ENCODE measurements at places on chromosomes 12 and 14.

DNA sequence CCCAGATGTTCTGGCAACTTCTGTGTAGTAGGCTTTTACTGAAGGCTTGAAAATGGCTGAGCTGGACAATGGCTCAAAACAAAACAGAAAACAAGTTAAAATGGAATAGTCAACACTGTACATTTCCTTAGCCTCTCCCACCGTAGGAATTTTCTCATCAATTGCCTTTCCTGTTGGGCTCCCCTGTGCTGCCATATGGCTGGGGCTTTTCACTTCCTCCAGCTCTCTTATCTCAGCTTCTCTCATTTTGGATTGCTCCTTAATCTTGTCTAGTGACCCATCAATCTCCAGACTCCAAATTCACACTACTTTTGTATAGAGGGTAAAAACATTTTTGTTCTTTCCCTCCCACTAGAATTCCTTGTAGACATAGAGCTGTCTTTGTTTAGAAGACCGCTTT, 50.4 kb upstream of the RPH3A start:
- no peak for DNase-seq

GRCh38 chr14:70278281-70278680, 81.2 kb downstream of the COX16 start:
- DNase-seq, result no peak

- DNase-seq, result no peak
These were observed 28.7 kb upstream of the CERS5 start for GRCh38 chr12:50195832-50196231.

DNA sequence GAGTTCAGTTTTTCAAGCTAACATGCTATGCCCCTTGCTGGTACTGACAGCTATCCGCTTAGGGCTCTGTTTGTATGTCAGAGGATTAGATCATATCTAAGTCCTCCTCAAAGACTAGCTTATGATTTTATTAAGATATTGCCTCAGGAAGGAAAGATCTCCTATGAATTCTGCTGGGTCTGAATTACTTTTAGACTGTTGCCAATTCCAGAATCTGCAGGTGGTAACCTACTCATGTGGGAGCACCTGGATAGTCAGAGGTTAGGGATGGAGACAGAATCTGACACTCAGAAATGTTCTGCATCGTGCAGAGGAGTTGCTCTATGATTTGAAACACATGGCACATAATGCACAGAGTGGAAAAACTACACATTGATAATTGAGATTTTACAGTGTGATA, 843.4 kb downstream of the SLC6A15 start:
- DNase-seq, result no peak

DNA sequence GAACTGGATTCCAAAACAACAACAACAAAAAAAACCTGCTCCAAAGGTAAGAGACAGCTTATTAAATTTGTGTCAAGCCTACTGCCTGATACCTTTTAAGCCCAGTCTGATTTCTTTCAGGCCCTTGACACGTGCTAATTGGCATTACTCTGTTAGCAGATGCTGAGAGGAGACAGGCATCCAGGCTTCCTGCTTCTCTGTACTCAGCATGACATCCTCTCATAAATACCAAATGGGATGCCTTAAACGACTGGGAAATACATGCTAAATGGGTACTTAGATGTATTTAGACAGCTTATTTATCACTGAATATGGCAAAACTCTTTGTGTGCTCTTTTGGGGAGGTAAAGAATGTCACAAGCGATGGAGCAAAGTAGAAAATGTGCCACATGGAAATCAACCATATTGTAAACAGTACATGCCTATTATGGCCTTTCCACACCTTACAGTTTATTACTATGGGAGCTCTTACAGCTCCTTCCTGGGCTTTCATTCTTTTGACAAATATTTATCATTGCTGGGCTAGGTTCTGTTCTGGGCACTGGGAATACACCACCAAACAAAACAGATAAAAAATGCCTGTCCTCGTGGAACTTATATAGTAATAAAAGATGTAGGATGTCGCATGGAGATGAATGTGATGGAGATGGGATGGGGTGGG, 11.5 kb upstream of the PCED1B start:
- no peak for DNase-seq

- no peak for DNase-seq
These were observed 10.0 kb downstream of the ART4 start for GRCh38 chr12:14833336-14833735.

DNA sequence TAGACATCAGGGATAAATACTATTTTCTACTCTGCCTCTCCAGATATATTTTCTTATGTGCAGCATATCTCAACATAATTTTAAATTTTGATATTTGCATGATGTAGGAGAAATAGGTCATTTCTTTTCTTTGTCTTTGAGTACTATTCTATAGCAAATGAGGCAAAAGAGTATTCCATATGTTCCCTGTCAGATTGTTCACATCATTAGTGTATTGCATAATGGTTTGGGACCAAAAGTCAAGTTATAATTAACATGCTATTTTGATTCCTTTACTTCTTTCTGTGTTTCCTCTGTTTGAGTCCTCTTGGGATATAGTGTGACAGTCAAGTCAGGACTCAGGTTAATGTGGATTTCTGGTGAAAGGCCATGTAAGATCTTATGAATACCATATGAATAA, 864.6 kb upstream of the FBXO33 start:
- DNase-seq, result no peak

DNA sequence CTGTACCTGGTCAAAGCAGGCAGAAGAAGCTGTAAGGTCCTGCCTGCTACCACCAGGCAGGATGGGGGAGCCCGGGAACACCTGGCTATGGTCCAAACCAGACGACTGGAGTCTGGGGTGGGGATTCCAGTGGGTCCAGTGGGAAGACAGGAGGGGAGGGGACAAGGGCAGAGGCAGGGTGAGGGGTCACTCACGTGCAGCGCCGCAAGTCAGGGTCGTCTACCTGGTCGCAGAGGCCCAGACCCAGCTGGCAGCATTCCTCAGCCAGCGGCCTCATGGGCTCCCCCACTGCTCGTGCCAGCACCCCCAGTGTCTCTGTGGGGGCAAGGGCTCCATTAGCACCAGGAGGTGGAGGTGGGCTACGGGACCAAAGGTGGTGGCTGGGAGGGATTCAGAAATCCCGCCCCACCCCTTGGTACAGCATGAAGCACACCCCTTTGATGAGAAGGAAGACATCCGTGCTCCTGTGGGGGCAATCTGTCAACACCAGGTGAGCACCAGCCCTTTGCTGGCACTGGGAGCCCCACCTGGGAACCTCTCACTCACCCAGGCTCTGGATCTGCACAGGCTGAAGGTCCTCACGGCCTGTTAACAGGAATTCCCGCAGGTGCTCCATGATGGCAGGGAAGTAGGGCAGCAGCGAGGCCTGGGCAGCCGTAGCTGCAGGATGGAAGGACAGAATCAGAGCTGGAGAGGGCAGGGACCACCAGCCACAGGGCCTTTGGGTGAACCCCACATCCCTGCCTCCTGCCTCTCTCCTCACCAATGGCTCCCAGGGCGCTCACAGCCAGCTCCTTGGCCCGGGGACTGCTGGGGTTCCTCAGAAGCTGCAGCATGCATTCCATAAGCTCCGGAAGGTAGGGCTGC, 4.3 kb downstream of the IPO4 start:
- no peak for DNase-seq

- DNase-seq, result no peak
These were observed 374.4 kb downstream of the DPF3 start for GRCh38 chr14:72519543-72519942.

DNA sequence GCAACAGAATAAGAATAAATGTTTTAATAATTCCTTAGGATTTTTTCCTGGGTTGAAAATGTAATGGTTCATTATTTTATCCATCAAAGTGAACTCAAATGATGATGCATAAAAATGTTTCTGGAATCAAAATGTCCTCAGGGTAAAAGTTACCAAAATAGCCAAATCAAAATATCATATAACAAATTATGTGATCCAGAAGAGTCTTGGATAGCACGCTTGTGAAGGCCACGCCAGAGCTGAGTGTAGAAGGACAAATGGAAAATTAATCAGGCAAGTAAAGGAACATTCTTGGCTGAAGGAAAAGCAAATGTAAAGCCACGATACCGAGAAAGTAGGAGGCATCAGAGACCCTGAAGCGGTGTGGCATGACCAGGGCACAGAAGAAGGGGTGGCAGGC, 169.2 kb downstream of the CAPZA3 start:
- DNase-seq, result no peak

DNA sequence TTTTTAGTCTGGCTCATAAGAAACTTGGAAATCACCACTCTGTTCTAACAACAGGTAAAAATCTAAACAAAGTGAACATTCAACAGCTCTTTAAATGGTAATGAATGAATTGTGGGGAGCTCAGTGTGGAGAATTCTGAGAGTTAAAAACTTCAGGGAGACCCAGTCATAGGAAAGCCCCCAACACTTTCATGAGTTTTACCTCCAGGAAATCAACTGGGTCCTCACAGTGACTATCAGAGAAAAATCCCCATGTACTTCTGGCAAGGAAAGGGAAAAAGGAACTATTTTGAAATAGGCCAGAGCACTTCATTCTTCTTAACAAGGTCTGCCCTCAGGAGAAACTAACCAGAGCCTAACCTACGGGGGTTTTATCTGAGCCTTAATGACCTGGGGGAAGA, 134.7 kb downstream of the CMAS start:
- DNase-seq, result no peak

DNA sequence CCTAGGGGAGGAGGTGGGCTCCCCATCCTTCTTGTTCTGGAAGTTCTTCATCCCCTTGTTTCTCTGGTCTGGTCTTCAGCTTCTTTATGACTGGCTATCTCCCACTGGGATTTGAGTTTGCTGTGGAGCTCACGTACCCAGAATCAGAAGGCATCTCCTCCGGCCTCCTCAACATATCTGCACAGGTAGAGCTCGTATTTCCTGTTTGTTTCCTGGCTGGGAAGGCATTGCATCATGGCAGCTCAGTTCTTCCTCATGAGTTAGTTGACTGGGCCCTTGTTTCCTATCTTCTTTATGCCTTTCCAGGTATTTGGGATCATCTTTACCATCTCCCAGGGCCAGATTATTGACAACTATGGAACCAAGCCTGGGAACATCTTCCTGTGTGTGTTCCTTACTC, 19.8 kb downstream of the ERG28 start:
- no peak for DNase-seq

DNA sequence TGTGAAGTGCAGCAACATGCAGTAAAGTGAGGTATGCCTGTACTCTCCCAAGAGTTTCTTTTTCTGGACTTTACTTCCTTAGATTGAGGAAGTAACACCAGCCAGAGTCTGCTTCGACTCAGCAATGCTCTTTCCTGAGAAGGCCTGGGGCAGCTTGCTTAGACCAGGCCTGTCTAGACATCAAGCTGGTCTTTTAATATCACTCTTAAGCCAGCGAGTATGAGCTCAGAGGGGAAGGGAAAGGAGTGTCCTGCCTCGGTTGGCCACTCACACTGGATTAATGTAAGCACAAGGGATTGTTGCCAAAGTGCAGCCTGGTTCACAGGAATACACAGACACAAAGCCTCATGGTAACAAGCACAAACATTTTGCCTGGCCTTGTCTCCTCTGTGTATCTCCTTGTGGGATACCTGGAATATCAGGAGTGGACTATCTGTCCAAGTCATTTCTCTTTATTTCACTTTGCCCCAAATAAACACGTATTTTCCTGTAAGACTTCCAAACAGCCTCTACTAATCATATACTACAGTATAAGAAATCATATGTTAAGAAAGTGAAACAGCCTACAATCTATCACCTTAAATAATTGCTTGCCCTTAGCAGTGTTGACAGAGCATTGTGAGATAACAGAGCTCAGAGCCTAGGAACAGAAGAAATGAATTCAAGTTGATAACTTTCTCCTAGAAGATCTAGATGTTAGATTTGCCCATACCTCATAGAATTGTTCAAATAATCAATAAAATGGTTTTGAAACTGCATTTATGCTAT, 121.2 kb upstream of the DAAM1 start:
- DNase-seq, result no peak

- DNase-seq, result no peak
These were observed 27.8 kb downstream of the NOPCHAP1 start for GRCh38 chr12:105013892-105014291.

DNA sequence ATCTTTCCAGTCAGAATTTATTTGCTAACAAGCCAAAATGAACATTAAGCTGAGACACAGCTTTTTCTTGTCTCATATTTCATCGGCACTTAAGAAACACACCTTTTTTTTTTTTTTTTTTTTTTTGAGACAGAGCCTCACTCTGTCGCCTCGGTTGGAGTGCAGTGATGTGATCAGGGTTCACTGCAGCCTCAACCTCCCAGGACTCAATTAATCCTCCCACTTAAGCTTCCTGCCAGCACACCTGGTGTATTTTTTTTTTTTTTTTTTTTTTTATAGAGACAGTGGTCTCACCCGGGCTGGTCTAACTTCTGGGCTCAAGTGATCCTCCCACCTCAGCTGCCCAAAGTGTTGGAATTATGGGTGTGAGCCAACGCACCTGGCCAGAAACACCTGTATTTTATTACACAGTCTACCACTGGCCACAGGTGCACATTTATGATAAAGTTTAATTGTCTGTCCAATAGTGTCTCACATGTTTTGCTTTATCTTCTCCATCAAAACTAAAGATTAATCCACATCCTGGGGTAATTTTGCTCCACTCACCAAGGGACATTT, 62.7 kb downstream of the C2CD5 start:
- DNase-seq, result no peak

DNA sequence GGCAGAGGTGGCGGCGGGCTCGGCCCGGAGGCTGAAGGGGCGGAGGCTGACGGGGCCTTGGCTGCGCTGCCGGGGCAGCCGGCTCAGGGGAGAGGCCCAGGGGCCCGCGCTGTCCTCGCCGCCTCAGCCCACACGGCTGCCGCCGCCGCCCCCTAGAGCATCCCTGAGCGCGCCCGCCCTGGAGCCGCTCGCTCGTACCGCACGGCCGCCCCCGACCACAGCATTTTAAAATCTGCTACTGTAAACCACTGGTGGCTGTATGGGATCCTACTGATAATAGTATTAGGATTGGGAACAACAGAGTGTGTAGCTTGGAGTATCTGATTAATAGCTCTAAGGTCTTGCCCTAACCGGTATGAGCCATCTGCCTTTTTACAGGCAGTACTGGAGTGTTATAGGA, 22.2 kb upstream of the EDDM3A start:
- no peak for DNase-seq

- DNase-seq, result no peak
These were observed 27.2 kb upstream of the ANO4 start for GRCh38 chr12:100767371-100767770.

DNA sequence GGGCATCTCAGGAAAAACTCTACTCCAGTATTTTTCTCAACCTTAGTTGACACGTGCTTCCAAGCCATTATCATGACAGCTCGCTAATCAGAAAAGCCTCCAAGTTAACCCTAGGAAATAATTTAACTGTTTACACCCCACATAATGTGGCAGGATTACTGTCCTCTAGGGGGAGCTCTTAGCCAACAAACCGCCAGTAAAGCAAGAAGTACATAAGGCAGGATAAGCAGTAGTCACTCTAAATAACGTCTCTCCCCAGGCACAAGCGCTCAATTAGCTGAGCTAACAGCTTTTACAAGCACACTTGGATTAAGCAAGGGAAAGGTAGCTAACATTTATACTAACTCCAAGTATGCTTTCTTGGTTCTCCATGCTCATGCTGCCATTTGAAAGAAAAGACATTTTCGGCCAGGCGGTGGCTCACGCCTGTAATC, 22.8 kb downstream of the APOBEC1 start:
- no peak for DNase-seq

GRCh38 chr14:32738206-32738871, 200.3 kb upstream of the NPAS3 start:
- DNase-seq, result no peak

- no peak for DNase-seq
These were observed 451.2 kb upstream of the DCN start for GRCh38 chr12:91633734-91634357.

All from activated T-helper 1 cell treated with anti-CD3 and anti-CD28 coated beads, Interleukin-2, amount 50 U/mL, for 16 hours (primary cell).